ENCODE measurements at places on chromosomes 1 and 21.

- DNase-seq: no peak
These were observed 9.9 kb upstream of the TDRD10 start for GRCh38 chr1:154492115-154492514.

- DNase-seq: no peak
These were observed 67.6 kb downstream of the KCNN3 start for GRCh38 chr1:154802336-154802969.

- DNase-seq: no peak
These were observed 38.7 kb downstream of the TRIM67 start for GRCh38 chr1:231200388-231201031.

DNA sequence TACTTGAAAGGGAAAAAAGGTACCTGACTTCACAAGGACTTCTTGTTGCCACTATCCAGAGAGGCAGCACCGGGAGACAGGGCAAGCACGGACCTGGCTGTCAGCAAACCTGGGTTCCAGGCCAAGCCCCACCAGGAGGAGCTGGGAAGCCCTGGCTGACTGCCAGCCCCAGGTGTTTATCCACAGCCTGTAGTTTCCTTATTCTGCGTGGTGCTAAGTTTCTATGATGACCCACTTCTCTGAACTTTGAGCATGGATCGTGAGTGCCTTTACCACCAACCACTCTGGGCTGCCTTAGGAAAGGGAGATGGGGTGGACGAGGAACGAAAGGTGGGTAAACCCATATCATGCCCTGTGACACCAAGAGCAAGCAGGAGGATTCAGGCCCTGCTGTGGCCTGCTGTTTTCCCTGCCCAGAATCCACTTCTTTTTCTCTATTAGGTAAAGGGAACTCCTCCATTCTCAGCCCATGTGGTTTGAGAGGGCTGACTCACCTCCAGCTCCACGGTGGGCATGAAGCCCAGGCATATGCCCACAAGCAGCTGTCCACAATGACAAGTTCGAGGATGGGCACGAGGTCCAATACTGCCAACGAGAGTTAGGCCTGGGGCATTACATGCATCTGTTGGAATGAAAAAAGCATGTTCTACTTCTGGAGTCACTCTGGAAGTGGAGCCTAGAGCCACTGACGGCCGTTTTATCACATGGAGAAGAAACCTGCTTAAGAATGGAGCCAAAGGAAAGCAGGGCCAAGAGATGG, 20.3 kb downstream of the TSPAN2 start:
- DNase-seq: no peak

DNA sequence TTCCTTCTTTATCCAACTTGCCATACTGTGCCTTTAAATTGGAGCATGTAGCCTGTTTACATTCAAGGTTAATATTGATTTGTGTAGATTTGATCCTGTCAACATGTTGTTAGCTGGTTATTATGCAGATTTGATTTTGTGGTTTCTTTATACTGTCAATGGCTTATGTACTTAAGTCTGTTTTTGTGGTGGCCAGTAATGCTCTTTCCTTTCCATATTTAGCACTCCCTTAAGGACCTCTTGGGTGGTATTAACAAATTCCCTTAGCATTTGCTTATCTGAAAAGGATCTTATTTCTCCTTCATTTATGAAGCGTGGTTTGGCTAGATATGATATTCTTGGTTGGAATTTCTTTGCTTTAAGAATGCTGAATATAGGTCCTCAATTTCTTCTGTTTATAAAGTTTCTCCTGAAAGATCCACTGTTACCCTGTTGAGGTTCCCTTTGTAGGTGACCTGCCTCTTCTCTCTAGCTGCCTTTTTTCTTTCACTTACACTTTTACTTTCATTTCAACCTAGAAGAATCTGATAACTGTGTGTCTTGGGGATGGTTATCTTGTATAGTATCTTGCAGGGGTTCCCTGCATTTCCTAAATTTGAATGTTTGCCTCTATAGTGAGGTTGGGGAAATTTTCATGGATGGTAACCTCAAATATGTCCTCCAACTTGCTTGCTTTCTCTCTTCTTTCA, 86.9 kb upstream of the NEGR1 start:
- no peak for DNase-seq

DNA sequence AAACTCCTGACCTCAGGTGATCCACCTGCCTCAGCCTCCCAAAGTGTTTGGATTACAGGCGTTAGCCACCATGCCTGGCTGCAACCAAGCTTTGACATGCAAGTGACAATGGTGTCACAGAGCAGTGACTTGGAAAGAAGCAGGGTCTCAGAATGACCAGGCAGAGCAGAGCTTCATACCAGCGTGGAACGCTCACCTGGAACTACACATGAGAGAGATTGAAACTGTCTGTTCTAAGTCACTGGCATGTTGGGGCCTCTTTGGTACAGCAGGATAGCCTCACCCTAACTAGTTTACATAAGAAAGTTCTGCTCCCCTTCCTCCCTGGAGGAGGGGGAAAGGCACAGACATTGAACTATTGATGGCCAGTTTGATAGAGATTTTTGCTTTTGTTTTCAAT, 47.5 kb upstream of the ITPKB start:
- DNase-seq: no peak

DNA sequence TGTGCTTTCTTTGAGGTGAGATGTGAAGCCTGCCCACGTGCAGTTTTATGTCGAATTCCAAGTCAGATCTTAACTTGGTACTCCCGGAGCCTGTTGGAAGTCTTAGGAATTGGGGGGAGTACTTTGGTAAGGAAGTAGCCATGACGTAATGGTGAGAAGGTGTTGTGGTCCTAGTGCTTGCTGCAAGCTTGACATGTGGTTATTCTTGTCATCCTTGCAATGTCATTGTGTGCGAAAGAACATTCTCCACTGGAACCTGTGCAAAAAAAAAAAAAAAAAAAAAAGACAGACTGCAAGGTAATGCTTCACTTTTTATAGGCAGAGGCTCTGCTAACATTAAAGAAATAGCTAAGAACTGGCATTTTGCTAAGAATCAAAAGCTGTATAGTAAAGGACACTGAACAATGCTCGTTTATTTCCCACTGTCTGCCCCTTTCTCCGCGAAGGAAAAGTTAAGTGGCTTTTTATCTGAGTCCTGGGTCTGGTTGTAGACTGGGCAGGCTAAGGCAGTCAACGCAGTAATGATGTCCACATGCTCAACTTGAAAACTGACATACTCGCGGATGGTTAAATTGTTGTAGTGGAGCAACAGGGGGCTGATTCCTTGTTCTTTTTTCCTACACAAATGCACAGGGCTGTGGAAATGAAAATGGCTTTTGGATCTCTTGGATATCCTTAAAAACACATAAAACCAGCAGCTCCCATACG, 2.1 kb downstream of the KAZN start:
- DNase-seq: no peak

DNA sequence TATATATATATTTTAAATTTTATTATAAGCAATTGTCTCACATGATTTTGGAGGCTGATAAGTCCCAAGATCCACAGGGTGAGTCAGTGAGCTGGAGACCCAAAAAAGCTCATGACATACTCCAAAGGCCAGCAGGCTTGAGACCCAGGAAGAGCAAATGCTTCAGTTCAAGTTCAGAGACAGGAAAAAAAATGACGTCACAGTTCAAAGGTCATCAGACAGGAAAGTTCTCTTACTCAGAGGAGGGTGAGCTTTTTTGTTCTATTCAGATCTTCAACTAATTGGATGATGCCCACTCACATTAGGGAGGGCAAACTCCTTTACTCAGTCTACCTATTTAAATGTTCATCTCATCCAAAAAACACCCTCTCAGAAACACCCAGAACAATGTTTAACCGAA, 18.2 kb downstream of the RXRG start:
- no peak for DNase-seq
